Activated CD4-positive, alpha-beta T cell treated with anti-CD3 and anti-CD28 coated beads, Interleukin-2, amount 50 U/mL, for 24 hours (primary cell): ENCODE measurements at places on chromosomes 5 and 9.

GRCh38 chr5:180718810-180719453, 20.9 kb downstream of the OR2Y1 start:
- no peak for DNase-seq

- DNase-seq, result no peak
Measured at GRCh38 chr9:18051638-18052037, 422.3 kb upstream of the ADAMTSL1 start.

DNA sequence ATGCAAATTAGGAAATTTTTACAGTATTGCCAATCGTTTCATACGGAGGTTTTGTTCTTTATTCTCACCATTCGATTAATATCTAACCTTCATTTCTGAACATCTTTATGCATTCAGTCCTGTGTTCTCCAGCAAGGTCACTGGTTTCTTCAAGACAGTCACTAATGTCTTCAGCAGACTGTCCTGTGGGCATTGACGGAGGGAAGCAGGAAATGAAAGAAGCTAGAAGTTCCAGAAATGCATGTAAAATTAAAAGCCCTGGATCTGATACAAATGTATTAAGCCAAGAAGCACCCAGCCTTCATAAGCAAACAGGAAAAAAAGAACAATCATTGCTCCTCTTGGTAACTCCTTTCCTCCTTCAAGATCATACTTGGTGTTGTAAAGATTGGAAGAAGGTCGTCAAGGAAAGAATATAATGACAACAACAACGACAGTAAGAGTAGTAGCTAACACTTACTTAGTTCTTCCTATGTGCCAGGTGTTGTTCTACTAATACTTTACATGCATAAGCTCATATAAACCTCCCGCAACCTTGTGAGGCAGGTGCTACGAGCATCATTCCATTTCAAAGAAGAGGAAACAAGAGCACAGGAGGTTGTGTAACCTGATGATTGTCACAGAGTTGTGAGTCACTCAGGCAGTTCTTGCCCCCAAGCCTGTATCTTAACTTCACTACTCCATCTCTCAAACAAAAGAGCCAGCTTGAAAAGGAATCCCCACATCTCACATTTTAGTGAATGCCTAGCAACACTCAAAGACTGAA, 59.9 kb upstream of the CER1 start:
- no peak for DNase-seq

DNA sequence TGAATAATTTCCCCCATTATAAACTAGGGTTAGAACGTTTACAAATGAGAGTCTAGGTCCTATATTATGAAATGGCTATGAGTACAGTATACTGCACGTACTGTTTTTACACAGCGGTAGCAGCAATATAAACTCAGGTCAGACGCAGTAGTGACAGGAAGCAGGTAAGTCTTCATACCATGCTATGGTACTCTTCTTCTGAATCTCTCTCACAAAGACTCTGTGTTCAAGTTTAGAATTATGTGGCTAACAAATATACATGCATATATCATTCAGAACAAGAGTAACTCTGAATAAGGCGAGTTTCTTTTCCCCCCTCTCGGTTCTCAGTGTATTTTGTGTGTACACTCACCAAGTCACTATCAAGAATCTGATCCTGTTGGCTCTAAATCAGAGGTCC, 114.9 kb upstream of the KLF9 start:
- no peak for DNase-seq

DNA sequence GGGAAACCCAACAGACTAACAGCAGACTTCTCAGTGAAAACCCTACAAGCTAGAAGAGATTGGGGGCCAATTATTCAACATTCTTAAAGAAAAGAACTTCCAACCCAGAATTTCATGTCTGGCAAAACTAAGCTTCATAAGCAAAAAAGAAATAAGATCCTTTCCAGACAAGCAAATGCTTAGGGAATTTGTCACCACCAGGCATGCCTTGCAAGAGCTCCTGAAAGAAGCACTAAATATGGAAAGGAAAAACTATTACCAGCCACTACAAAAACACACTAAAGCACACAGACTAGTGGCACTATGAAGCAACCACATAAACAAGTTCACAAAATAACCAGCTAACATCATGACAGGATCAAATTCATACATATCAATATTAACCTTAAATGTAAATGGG, 131.1 kb downstream of the OR2K2 start:
- DNase-seq, result no peak

- no peak for DNase-seq
Measured at GRCh38 chr5:14676320-14676719, 11.8 kb downstream of the OTULIN start.

- DNase-seq, result no peak
Measured at GRCh38 chr9:134602547-134603362, 38.8 kb upstream of the COL5A1 start.

DNA sequence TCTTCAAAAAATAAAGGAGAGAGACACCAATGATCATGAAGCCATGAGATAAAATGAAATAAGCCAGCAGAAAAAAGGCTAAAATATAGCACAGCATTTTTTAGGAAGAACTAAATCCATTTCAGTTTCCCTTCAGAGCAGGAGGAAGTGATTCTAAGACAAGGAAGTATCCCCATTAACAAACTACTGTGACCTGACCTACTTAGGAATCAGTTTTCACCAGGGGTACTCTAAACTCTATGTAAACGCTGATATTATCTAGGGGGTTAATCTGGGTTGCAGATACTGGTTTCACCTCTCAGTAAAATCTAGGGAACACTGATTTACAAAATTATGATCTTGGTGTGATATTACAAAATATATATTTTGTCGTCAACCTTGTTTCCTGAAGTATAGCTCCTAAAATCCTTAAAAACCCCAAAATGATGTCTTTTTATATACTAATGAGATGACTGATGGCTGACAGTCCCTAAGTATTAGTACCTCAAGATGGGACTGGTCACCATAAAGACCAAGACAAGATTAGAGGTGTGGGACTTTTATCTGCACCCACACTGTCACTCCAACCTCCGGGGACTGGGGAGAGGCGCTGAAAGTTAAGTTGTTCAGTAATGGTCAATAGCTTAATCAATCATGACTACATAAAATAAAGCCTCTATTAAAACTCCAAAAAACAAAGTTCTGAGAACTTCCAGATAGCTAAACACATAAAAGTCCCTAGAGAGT, 2.9 kb upstream of the FNBP1 start:
- DNase-seq, result no peak

- no peak for DNase-seq
Measured at GRCh38 chr9:93592008-93592642, 15.7 kb downstream of the PHF2 start.

GRCh38 chr9:126290871-126291270, 35.8 kb upstream of the MVB12B start:
- DNase-seq, result no peak

DNA sequence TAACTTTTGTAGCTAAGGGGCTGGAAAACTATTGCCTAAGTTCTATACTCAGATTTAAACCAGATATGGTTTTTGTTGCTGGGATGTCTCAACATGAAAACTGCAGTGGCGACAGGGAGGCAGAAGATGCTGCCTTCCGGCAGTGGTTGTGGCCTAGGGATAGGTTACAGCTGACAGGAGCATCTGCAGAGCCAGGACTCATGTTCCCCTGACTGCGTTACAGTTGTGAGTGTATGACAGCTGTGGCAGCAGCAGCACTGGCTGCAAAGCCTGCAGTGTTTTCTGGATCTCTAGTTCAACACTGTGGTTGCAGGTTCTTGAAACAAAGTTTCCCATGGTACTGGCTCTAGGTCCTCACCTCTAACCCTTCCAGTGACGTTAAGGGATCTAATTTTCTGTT, 498.8 kb upstream of the CDH18 start:
- no peak for DNase-seq

GRCh38 chr5:145941448-145942130, 5.2 kb downstream of the SH3RF2 start:
- DNase-seq, result no peak

GRCh38 chr9:137482094-137482781, 23.1 kb upstream of the NSMF start:
- DNase-seq, result no peak
